Activated CD4-positive, alpha-beta memory T cell treated with anti-CD3 and anti-CD28 coated beads for 36 hours (primary cell): ENCODE measurements at places on chromosomes 6 and 20.
A peak's percentile ranks its signal among the peaks of the same experiment; 100 is the strongest.

GRCh38 chr6:116666869-116667268 lies 1.7 kb downstream of the ZUP1 start:
- no peak for DNase-seq

DNA sequence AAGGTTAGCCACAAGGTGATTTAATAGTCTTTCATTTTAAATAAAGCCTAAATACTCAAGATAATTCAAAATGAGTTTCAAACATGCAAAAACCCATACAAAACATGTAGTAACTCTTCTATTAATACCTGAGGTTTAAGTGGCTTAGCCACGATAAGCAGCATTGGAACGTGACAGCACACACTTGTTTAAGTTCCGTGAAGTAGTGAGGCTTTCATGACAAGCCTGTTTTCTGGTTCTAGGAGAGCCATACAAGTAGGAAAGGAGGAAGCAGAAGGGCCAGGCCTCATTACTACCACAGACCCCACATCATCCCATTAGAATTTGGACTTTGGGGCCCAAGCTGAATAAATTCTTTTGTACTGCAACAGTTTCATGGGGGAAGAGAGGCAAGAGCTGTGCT lies 54.3 kb upstream of the PRND start:
- DNase-seq, result no peak

GRCh38 chr6:153103319-153103655 lies 27.8 kb downstream of the RGS17 start:
- no peak for DNase-seq

DNA sequence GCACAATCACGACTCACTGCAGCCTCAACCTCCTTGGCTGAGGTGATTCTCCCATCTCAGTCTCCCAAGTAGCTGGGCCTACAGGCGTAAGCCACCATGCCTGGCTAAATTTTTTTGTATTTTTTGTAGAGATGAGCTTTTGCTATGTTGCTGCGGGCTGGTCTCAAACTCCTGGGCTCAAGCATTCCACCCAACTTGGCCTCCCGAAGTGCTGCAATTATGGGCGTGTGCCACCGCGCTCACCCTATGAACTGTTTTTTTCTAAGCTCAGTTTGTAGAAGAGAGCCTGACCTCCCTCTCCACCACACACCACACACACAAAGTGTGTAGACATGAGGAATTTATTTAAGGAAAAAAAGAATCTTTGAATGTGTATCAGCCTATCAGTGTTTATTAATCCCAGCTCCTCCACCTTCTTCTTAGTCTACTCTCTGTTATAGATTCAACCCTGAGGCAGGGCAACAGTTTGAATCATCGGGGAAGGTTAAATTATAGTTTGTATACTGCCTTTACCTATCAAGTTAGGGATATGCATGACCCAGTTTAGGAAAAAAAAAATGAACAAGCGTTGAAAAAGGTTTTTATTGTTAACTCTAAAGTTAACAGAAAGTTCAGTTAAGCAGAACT lies 74.1 kb downstream of the PLEKHG1 start:
- no peak for DNase-seq

DNA sequence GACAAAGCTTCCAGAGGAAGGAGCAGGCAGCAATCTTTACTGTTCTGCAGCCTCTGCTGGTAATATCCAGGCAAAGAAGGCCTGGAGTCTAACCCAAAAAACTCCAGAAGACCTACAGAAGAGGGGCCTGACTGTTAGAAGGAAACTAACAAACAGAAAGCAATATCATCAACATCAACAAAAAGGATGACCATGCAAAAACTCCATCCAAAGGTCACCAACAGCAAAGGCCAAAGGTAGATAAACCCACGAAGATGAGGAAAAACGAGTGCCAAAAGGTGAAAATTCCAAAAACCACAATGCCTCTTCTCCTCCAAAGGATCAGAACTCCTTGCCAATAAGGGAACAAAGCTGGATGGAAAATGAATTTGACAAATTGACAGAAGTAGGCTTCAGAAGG lies 469.8 kb upstream of the FLRT3 start:
- DNase-seq, result no peak

DNA sequence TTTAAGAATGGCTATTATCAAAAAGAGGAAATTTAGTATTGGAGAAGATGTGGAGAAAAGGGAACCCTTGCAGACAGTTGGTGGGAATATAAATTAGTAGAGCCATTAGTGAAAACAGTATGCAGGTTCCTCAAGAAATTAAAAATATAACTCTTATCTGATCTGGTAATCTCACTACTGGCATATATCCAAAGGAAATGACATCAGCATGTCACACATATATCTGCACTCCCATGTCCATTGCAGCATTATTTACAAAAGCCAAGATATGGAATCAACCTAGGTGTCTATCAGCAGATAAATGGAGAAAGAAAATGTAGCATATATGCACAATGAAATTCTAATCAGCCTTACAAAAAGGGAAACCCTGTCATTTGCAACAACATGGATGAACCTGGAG lies 2.6 kb downstream of the SIRPG start:
- DNase-seq, result no peak

DNA sequence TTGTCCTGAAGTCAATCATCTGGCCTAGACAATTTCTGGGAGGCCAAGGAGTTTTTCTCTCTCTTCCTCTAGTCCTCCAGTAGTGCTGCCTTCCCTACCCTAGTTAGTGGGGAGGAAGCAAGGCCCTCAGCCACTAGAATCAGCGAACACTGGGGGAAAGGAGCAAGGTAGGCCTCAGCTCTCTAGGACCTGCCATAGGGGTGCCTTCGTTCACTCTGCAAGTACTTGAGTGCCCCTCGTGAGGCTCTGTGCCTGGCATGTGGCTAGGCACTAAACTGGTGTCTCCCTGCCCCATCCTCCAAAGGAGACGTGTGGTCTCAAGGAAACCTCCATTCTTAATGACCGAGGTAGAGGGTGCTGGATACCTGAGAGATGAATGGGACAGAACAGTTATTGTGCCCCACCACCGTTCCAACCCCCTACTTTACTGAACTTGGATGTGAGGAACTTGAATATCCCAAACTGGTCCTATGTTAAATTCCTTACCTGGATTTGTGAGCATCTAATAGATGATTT lies 1.1 kb downstream of the DEF6 start:
- DNase-seq, result peak; percentile 41

DNA sequence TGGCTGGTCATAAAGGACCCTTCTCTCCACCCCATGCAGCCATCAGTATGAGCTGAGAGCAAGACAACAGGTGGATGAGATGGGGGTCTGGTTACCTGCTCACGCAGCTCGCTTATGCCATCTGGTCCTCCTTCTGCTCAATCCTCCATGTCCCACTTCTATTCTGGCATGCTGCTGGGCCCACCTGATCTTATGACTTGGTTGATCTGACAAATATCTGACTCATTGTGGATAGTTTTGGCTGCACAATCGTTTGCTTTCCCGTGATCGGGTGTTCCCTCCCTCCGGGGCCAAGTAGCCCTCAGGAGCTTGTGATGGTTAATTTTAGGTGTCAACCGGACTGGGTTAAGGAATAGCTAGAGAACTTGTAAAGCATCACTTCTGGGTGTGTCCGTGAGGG lies 26.6 kb upstream of the ELMO2 start:
- no peak for DNase-seq

- DNase-seq, result no peak
These were observed 175.8 kb upstream of the RALGAPA2 start for GRCh38 chr20:20888266-20888656.

DNA sequence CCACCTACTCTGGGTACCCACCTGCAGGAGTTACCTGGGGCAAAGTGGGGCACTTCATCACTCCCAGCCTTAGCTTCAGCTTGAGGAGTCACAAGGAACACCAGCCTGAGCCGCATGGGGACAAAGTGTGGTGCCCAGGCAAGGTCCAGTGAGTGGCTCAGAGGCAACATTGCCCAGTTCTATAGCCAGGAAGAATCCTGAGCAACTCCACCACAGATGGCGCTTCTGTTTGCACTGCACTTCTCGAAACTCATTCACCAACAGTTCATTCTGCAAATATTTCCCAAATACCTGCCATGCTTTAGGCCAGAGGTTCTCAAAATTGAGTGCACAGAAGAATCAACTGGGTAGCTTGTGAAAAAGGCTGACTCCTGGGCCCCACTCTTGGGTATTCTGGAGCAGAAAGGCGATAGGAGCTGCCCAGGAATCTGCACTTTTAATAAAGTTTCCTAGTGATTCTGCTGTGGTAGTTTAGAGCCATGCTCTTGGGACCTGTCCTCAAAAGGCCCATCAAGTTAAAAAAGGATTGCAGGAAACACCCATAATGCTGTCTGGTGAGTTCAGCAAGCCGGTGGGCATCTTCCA lies 83.1 kb downstream of the VEGFA start:
- DNase-seq, result no peak

DNA sequence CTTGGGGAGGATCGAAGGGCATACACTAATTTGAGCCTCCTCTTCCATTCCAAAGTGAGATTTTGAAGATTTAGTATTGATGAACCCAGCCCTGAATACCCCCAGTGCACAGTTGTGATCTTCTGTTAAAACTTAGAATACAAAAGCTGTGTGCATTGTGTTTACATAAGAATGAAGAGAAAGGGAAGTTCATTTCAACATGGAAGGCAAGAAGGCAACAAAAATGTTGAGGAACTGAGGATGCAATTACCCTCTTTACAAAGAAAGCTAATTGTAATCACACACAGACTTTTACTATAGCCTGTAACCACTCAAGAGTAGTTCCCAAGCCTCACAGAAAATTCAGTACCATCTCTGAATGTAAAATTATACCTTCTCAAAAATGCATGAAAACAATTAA lies 49.3 kb downstream of the GFOD1 start:
- no peak for DNase-seq

DNA sequence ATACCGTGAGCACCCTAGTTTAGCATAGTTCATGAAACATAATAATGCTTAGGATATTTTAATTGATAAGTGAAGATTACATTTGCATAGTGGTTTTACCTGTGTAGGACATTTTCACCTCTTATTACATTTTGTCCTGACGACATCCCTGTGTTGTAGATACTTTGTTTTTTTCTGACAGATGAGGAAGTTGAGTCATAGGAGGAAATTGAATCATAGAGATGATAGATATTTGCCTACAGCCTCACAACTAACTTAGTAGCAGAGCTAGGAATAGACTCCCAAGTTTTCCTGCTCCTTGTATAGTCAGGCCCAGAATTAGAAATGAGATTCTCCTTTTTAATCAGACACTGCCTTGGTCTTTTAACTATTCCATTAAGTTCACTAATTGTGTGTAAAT lies 100.5 kb upstream of the SUPT3H start:
- DNase-seq, result no peak

- no peak for DNase-seq
These were observed 473.6 kb downstream of the EPM2A start for GRCh38 chr6:145261758-145262157.
